NB4 (cell line): ENCODE measurements at places on chromosomes 2 and 18.
A peak's percentile ranks its signal among the peaks of the same experiment; 100 is the strongest.

DNA sequence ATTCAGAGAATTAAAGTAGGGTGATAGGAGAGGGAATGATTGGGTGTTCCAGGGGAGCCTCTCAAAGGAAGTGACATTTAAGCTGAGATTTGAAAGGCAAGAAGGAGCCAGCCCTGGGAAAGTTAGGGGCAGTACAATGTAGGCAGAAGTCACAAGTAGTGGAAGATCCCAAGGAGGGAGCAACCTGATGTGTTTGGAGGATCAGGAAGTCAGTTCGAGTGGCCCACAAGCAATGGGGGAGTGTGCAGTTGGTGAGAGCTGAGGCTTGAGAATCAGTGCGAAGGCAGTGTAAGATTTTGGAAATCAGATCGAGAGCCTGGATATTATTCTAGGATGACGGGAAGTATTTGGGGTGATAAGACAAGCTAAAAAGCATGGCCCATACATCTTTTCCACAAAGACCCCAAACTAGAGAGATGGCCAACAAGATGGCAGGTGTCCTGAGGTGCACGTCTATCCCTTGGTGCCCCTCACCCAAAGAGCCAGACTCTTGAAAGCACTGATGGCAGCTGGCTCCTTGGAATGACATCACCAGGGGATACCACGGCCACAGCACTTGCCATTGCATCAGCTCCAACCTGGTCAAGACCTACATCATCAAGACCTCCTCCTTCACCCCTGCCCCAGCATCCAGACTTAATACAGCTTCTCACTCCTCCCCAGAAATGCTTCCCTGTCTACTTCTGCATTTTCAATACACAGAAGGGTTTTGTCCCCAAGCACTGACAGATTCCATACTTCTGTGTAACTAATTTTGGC, 127.3 kb downstream of the BCL2 start:
- peak; percentile 46 for DNase-seq

GRCh38 chr2:15220603-15221002, 340.5 kb downstream of the NBAS start:
- DNase-seq, result no peak

DNA sequence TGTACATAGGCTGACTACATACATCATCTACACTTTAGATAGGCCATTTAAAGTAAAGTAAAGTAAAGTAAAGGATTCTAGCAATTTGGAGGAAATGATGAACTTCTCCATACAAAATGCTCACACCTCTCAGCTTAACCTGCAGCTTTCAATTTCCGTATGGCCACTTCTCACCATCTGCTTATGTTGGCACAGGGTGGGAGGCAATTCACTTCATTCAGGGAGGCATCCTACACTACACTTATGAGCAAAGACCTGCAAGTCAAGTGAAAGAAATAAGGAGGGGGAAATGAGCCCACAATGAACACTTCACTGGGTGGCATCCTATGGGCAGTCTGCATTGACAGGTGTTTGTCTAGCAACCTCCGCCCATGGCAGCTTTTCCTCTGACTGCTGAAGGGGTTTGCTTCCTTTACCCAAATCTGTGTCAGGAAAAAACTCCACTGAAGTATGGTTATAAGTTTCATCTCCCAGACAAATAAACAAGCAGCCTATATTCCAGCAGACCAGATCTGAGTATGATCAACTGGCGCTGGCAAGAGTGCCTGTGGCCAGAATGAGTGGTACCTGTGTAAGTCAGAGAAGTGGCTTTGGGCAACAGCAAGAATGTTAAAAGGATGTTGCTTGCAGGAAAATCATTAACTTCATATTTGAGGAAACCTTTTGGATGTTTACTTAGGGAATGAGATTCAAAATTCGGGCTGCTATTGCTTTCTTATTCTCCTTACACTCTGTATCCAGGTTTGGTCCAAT, 449.1 kb downstream of the TGIF1 start:
- no peak for DNase-seq

DNA sequence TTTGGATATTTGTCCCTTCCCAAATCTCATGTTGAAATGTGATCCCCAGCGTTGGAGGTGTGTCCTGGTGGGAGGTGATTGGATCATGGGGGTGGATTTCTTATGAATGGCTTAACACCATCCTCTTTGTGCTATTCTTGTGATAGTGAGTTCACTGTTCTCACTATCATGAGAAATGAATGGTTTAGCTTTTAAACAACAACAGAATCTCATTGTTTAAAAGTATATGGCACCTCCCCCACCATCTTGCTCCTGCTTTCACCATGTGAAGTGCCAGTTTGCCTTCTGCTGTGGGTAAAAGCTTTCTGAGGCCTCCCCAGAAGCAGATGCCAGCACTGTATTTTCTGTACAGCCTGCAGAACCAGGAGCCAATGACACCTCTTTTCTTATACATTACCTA, 38.1 kb downstream of the KIAA1328 start:
- no peak for DNase-seq

- no peak for DNase-seq
These were observed 84.4 kb downstream of the PIK3C3 start for GRCh38 chr18:42039396-42039795.

GRCh38 chr18:58896268-58896667, 31.6 kb downstream of the ZNF532 start:
- no peak for DNase-seq

GRCh38 chr2:2557475-2557874, 226.4 kb upstream of the MYT1L start:
- DNase-seq, result no peak

DNA sequence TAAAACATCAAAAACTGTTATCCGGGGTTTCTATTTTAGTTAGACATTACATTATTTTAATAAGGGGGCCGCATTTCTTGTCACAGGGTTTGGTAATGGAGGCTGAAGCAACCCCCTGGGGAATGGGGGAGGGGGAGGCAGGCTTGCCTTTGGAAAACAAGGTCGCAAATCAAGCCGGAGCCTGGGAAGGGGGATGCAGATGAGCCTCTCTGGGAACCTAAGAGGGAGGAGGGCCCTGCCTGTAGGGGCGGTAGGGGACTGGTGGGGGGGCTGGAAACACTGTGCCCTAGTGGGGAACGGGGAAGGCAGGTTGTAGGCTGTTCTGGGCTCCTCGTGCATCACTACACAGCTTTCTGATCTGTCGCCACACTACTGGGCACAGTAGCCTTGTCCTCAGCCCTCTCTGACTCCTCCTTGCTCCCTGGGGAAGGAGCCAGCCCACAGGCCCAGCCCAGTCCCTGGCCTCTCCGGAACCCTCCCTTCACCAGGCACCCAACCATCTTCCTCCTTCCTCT, 170.2 kb upstream of the SMAD2 start:
- DNase-seq, result peak; percentile 71

- no peak for DNase-seq
These were observed 160.5 kb downstream of the AKAIN1 start for GRCh38 chr18:5036523-5036922.

GRCh38 chr2:130819608-130820278, 17.0 kb upstream of the ARHGEF4 start:
- DNase-seq, result no peak

DNA sequence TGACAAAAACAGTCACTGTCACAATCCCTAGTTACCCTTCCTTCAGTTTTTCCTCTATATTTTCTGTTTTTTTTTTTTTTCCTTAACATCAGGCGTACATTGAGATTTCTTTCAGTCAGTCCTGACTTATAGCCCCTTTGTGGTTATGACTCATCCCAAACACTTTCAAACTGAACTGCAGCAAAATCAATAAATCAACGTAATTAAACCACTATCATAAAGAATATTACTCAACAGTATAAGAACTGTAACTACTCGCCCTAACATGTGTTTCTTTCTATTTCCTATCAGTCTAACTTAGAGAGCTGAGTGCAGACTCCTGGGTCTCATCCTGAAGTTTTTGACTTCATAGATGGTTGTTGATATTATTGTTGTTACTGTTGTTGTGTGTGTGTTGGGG, 523.5 kb downstream of the LRRTM4 start:
- DNase-seq, result peak; percentile 4

DNA sequence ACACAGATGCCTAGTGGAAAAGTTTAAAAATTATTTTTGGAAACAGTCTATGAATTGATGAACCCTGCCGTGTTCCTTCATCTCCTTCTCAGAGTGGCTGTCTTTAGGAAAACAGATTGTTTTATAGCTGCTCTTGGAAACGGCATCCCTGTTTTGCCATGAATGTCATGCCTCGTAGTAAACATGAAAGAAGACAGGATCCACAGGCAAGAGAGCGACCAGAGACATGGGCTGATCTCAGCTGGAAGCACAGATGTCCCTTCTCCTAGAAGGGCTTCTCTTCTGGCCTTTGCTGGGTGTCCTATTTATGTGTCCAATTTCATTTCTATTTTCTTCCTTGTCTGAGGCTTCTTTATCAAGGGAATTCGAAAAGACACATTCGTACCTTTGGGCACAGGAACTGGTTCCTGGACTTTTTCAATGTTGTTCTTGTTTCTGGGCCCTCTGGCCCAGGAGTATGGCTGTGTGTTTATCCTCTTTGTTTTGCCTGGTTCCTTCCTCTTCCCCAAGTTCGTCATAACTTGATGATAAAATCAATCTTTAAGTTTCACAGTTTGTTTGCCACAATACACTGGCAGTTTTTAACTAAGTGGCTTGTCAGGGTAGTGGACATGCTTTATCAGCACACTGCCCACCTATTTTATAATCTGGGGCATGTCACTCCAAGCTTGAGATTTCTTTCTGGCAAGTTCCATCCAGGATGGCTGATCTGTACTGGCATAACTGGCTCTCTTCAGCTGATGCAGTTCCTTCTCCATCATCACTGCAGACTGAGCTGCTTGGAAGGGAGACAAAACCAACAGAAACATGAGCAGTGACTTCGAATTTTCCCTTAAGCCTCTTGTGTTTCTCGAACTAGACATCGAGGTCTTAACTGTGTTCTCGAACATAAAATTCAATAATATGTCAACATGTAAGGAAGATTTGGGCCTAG, 63.2 kb upstream of the MGAT4A start:
- no peak for DNase-seq

DNA sequence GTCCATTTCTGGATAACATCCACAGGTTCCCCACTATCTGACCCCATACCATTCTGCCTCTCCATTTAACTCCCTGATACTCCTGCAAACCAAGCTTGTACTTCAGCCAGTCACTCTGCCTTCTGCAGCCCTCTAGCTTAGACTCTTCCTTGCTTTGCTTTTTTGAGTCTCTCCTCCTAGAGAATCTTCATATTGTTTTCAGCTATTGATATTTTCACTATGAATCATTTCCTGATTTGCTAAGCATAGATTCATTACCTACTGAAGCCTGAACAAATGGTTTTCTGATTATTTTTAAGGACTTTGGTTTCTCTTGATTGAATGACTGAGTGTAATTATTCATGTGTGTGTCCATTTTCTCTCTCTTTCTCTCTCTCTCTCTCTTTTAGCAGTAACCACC, 2102.3 kb upstream of the CELF4 start:
- DNase-seq, result no peak

DNA sequence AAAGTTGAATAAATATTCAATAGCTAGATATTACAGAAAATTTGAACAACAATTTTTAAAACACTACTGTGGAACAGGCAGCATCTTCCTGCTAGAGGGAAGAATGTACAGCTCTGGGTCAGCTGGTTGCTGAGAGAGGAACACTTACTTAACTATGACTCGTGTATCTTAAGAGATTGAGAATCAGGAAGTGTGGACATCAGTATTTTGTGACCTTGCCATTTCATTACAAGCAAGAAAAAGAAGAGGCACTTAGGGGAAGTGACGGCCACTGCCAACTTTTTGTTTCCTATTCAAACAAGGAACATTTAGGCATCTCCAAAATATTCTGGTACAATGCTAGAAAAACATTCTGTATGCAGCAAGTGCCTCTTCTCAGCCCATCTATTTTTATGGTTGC, 45.9 kb downstream of the ITPRID2 start:
- peak; percentile 75 for DNase-seq

DNA sequence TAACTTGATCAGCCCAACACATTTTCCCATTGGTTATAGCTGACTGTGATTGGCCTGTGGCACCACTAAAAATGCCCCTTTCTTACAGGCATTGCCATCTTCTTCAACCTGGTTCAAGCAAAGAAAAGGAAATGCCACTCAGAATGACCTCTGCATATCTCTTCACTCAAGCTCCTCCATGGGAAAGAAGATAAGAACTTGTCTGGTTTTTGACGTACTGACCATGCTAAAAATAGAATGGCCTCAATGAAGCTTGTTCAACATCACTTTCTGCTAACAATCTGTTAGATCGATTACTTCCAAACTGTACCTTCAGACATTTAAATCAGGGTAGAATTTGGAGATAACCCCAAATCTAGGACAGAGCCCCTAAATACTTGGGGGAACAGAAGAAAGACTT, 109.5 kb downstream of the CABYR start:
- DNase-seq, result no peak

DNA sequence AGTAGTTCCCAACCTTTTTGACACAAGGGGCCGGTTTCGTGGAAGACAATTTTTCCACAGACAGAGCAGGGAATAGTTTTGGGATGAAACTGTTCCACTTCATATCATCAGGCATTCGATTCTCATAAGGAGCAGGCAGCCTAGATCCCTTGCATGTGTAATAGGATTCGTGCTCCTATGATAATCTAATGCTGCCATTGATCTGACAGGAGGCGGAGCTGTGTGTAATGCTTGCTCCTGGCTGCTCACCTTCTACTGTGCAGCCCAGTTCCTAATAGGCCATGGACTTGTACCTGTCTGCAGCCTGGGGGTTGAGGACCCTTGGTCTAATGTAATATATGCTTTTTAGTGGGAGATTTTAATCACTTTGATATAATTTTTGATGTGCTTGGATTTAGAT, 188.7 kb upstream of the KLHL14 start:
- DNase-seq, result no peak

GRCh38 chr2:68465081-68465916, 1.8 kb downstream of the FBXO48 start:
- peak; percentile 29 for DNase-seq

DNA sequence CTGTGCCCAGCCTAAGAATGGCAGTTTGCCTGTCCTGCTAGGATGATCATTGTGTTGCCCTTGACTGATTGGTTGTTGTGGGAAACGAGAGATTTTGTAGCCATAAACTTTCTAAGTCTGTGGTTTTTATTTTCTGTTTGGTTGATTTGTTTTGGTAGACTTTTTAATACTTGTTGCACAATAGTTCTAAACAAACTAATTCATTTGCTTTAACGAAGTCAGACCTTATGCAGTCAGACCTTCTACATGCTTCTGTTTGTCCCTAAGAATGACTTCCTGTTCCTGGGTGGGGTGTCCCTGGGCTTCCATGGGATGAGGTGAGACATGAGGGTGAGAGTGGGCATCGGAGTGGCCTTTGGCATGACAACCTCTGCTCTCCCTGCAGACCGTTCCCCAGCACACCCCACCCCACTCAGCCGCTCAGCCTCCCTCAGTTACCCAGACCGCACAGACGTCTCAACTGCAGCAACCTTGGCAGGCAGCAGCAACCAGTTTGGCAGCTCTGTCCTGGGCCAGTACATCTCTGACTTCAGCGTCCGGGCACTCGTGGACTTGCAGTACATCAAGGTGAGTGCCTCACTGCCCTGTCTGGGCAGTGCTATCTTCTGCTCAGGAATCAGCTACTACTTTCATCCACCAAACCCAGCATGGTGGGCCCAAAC, 7.8 kb upstream of the CNNM3 start:
- no peak for DNase-seq
